HFFc6 (cell line): ENCODE measurements at places on chromosomes 1 and 21. TPM values are rescaled to one million over a fixed set of nuclear protein-coding genes. Genes with fewer than 3 reads are reported as not detected.

The PTAFR gene
- total RNA-seq, result 0.26 to 0.42 TPM (median 0.37 TPM) in 3 replicates

The HP1BP3 gene
- total RNA-seq, result 174 and 199 TPM in 2 replicates

The GBP3 gene
- total RNA-seq, result 32.5 to 44.6 TPM (median 33.1 TPM) in 3 replicates

The SHISA4 gene
- total RNA-seq, result 39.3 to 57.1 TPM (median 49.6 TPM) in 3 replicates

The CELA3A gene
- total RNA-seq, result not detected in 3 replicates

- DNase-seq, result no peak
Measured at GRCh38 chr1:204331275-204331674, 28.5 kb downstream of the PLEKHA6 start.

DNA sequence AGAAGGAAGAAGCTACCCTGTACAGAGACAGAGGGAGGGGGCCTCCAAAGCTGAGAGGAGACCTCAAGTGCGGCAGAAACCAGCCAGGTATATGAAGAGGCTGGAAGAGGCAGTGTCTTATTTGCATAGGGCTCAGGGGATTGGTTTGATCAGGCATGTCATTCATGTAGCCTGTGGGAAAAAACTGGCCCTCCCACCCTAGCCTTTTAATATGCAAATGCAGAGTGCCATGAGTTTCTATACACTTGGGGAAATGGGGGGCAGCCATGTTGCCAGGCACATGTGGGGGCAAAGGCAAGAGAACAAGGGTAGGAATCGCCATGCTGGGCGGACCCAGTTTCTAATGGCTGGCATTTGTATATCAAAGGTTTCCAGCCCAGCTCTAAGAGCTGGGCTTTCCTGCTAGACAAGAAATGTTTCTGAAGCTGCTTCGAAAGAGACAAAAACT, 172.7 kb downstream of the RASAL2 start:
- DNase-seq, result no peak

GRCh38 chr1:187696073-187696472, 867.3 kb downstream of the PLA2G4A start:
- no peak for DNase-seq

- no peak for DNase-seq
Measured at GRCh38 chr1:30753660-30754123, 3.9 kb downstream of the LAPTM5 start.

GRCh38 chr1:241532162-241532531, at the start of gene KMO:
Gene KMO, plus strand, starts transcription at chr1:241532378. Its CDS starts 67 bp downstream, at chr1:241532445.
- no peak for DNase-seq

DNA sequence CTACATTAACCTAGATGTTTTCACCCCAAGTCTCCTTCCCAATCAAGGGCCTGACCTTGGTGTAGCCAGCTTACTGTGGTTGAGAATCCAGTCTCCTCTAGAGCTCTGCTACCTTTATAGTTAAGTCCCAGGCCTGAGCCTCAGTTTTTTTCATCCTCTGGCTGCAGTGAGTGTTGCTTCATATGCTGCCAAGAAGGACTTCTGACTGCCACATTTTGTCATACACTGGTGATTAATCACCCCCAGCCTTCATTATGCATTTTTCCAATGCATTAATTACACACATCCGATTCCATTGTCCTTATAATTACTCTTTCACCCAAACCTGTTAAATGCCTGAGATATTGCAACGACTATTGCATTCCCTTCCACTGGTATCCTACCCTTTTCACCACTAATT, 66.3 kb upstream of the FGGY start:
- no peak for DNase-seq

GRCh38 chr1:67687649-67688048, 2.6 kb downstream of the GADD45A start:
- peak; percentile 71 for DNase-seq

DNA sequence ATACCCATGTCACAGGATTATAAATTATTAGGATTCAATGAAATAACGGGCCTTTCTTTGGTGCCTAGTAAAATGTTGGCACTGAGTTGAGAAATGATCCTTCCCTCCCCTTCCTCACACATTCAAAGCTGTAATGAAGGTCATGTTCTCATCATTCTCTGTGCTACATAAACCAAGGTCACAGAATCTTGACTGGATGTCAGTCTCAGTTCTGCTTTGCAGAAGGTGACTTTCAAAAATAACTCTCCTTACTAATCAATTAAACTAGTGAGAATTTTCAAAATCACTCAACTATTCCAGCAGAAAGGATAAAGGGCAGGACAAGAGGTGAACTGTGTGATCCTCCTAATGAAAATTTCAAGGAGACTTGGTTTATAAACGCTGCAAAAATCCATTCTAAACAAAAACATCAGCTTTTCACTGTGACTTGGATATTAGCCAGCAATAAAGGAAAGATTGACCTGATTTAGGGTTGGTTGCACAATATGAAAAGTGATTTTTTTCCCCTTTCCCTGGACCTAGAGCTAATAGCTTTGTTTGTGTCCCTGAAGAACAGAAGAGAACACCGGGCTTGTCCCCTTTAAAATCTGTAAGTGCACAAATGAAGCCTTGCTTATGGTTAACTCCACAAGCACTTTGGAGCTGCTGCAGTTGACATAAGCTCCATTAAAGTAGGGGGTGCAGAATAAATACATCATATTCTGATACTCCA, 120.1 kb downstream of the SEC16B start:
- DNase-seq, result no peak

GRCh38 chr1:218348628-218349071, 3.5 kb downstream of the TGFB2 start:
- DNase-seq, result no peak

DNA sequence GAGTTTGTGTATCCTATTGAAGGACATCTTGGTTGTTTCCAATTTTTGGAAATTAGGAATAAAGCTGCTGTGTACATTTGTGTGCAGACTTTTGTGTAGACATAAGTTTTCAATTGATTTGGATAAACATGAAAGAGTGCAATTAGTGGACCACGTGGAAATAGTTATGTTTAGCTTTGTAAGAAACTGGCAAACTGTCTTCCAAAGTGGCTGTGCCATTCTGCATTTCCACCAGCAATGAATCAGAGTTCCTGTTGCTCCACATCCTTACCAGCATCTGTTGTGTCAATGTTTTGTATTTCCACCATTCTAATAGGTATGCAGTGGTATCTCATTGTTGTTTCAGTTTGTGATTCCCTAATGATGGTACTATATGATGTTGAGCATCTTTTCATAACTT, 46.5 kb downstream of the FH start:
- no peak for DNase-seq
